ENCODE measurements at places on chromosomes 7 and 10.

GRCh38 chr7:67553378-67553777 is 556.7 kb downstream of the TYW1 start:
- no peak for DNase-seq

DNA sequence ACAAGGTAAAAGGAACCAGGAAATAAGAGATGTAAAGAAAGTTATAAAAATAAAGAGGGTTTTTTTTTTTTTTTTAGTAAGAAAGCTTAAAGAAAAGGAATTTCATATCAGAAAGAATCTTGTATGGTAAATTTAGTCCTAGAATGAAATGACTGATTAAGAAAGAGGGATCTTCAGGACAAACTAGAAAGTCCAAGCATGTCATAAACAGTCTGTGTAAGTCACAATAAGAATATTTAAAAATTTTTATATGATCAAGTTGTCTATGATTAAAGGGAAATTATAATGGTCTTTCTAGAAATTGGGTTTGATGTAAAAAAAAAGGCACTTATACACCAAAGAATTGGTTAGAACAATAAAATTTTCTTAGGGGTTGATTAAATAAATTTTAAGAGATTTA is 289.5 kb downstream of the XPNPEP1 start:
- DNase-seq, result no peak

DNA sequence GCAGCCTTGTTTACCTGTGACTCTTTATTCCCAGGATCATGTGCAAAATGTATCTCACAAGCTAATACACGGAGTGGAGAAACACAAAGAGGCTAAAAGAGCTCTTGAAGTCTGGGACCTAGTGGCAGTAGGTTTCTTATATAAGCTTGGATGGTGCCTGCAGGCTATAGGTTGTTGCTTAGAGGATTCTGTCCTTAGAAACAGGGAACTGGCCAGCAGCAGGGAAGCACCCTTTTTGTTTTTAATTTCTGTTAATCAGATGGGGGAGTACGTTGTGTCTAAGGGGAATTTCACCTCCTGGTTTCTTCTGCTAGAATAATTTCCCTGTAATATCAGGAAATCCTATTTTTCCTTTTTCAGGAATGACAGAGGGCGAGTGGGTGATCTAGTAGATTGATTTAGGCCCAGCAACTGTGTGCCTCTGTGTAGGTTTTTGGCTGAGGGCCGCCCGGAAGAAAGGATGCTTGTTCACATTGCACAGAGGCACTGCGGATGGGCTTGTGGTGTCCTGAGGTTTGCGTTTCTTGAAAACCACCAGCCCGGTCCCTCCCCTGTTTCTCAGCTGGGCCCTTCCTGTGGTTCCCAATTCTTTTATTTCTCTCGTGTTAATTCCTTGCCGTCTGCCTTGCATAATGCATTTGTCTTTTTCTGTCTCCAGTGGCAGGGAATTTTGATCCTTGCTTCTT is 158.0 kb downstream of the CAMK1D start:
- DNase-seq, result no peak

DNA sequence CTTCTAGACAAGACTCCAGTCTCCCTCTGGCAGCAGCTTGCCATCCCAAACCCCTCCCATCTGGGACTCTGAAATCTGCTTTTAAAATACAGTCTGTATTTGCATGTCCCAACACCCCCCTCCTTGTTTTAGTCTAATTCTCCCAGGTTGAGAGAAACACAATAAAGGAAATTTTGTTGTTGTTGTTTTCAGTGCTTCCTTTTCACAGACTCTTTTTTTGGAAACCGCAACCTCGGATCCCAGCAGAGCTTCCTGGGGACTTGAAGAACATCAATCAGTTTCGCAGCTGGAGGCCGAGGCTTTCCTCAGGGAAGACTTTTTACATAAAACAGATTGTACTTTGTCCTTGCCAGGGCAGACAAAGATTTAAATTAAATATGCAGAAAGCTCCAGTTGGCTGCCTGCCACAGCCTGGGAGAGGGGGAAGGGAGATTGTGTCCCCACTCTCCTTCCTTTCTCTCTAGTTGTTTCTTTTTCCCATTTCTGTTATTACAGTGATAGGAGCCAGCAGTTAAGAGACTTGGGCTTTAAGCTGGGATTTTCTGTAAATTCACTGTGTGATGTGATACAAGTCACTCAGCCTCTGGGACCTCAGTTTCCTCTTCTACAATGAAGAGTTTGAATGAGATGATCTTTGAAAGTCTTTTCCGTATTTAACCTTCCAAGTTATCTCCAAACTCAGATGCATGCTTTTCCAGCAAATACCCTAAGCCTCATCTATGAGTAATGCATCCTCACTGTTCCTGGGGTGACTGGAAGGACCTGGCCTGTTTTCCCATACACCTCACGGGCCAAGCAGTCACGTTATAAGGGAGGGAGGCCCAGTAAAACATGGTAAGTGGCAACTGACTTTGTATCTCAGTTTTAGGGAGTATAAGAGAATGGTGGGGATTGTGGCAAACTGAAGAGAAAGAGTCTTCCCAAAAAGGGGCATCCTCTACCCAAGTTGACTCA is 192.3 kb downstream of the REEP3 start:
- DNase-seq, result peak; percentile 85

Measured in sciatic nerve (tissue), 2 donors.